ENCODE measurements at places on chromosomes 3 and 15.

DNA sequence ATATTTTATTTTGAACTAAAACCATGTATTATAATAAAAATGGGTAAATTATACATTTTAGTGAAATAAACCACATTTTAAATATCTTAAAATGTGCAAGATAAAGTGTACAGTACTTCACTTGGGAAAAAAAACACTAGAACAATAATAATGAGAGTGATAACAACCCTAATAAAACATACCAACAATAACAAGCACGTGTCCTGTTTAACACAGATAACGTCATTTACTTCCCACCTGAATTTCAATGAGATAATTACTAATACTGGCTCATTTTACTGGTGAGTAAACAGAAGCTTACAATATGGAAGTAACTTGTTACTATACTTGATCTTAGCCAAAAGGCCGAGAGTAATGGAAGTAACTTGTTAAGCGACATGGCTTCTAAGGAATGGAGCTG is 110.2 kb upstream of the PRTG start:
- no peak for DNase-seq

- DNase-seq: no peak
Measured at GRCh38 chr15:100250176-100250800, 91.5 kb downstream of the ADAMTS17 start.

DNA sequence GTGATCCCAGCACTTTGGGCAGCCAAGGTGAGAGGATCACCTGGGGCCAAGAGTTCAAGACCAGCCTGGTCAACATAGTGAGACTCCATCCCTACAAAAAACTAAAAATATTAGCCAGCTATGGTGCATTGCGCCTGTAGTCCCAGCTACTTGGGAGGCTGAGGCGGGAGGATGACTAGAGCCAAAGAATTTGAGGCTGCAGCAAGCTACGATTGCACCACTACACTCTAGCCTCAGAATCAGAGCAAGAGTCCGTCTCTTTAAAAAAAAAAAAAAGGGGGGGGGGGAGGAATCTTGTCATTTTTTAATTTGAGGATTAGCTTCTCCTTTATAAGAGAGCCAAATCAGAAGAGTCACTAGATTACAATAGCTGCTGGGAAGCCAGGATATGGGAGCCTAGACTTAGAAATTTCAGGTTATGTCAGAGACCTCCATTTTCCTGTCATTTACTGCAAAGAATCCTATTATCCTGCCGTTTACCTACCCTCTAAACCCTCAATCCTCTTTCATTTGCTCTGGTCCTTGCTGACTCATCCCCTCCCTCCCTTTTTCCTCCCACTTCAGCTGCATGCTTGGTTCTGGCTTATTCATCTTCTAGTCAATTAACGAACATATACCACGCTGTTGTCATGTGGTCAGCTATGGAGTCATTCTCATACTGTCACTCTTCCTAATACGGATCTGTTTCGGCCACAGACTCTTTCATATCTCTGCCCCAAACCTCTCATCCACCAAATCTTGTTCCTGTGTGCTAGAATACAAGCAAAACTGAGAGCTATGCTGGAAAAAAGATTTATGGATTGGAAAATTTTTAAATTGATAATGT is 83.8 kb upstream of the PPIB start:
- DNase-seq: no peak

DNA sequence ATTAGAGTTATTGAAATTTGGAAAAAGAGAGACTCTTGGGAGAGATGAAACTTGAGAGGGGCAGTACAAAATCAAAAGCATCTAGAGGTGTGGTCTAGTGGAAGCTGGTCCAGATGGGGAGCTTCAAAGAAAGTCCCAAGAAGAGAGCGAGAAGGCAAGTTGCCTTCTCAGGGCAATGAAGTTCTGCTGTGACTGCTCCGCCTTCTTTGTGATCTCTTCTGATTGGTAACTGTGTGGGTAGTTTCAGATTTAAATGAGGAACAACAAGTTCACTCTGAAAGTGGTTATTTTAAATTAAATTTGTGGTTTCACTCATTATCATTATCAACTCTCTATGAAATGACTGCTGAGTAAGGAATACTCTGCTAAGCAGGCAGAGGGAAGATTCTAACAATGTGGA is 233.3 kb downstream of the NLGN1 start:
- DNase-seq: no peak
